ENCODE measurements at places on chromosomes 4 and X.

DNA sequence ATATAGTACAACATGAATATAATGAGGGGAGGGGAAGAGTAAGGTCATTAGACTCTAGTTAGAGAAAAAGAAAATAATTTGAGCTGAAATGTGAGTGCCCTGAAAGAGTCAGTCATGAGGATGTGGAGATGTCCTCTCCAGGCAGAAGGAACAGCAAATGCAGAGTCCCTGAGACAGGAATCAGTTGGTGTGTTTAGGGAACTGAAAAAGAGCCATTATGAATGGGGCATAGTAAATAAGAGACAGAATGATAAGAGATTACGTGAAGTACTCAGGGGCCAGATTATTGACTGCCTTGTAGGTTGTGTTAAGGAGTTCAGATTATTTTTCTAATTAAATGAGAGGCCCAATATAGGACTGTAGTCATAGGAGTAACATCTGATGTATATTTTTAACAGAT is 147.0 kb downstream of the PDLIM5 start:
- DNase-seq, result no peak

DNA sequence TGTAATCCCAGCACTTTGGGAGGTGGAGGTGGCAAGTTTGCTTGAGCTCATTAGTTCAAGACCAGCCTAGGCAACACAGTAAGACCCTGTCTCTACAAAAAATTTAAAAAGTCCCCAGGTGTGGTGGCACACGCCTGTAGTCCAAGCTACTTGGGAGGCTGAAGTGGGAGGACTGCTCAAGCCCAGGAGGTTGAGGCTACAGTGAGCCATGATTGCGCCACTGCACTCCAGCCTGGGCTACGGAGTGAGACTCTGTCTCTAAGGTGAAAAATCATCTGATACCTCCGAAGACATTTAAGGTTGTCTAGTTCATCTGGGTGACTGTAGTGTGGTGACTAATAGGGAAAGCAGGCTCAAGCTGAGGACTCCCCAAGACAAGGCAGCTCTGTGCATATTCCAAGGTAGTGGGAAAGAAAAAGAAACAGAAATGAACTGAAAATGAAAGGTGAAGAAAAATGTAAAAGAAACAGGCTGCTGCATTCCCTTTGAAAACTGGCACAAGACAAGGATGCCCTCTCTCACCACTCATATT is 23.3 kb downstream of the FRYL start:
- no peak for DNase-seq

- DNase-seq, result no peak
Observed at GRCh38 chrX:115560978-115561604, at the start of gene PLS3. Gene PLS3, plus strand, starts transcription at chrX:115561174. Its CDS starts 49,077 bp downstream, at chrX:115610251.

DNA sequence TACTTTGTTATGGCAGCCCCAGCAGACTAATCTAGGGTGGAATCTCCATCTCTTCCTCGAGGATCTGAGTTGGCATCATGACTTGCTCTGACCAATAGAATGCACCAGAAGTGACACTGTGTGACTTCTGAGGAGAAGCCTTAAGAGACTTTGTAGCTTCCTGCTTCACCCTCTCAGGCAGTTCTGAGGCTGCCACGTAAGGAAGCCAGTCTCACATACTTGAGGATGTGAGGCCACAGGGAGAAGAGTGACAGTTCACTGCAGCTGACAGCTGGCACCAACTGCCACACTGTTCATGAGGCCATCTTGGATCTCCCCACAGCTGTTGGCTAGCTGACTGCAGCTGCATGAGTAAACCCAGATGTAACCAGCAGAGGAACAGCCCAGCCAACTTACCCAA is 29.3 kb upstream of the BCOR start:
- no peak for DNase-seq

- DNase-seq, result no peak
Observed at GRCh38 chr4:6888506-6889071, 21.0 kb upstream of the TBC1D14 start.

- DNase-seq, result no peak
Observed at GRCh38 chr4:100962698-100963097, 384.6 kb downstream of the PPP3CA start.

- DNase-seq, result no peak
Observed at GRCh38 chr4:87414816-87415215, 7.6 kb upstream of the NUDT9 start.

GRCh38 chr4:108762559-108763225 is at the start of gene ETNPPL:
Gene ETNPPL, minus strand, starts transcription at chr4:108763053. Its CDS starts 155 bp downstream, at chr4:108762898.
- DNase-seq, result no peak

DNA sequence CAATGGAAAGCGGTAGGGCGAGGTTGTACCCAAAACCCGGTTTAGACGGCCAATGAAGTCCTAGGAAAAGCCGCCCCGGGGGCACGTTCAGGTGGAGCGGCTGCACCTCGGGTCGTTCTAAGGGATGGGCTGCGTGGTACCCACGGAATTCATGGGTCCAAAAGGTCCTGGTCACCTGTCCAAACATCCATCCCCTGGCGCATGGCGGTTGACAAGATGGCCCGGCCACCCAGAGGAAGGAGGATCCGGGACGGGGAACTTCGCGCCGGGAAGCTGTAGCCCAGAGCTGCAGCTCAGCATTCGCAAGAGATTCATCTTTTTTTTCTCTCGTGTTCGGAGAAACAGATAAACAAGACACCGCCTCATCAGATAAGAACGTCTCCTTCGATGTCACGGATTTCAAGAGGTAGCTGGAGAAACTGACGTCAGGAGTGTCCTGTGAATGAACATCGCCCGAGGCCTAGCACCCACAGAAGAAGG is 10.9 kb downstream of the PITX2 start:
- DNase-seq, result no peak

DNA sequence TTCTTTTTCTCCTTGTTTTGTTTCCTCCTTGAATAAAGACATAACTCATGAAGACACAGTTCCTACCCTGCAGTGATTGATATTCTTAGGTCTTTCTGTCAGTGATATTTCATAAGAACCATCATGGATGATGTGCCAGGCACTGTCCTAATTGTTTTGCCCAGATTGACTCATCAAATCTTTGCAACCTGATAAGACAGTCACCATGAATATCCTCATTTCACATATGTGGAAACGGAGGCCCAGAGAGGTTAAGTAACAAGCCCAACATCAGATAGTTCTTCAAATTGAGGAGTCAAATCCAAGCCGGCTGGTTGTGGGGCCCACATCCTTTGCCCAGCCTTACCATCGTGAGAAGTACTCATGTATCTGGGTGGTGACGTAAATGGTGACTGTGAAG is 69.9 kb downstream of the SEL1L3 start:
- no peak for DNase-seq

Data from HS-5 (cell line).